ENCODE measurements at places on chromosomes 5 and 9.
A peak's percentile ranks its signal among the peaks of the same experiment; 100 is the strongest.

GRCh38 chr9:37251452-37251851 is 131.1 kb downstream of the ZCCHC7 start:
- no peak for DNase-seq

- DNase-seq = no peak
Measured at GRCh38 chr9:20189871-20190270, 401.0 kb upstream of the SLC24A2 start.

GRCh38 chr5:107518616-107519015 is 152.1 kb downstream of the EFNA5 start:
- peak; percentile 50 for DNase-seq

DNA sequence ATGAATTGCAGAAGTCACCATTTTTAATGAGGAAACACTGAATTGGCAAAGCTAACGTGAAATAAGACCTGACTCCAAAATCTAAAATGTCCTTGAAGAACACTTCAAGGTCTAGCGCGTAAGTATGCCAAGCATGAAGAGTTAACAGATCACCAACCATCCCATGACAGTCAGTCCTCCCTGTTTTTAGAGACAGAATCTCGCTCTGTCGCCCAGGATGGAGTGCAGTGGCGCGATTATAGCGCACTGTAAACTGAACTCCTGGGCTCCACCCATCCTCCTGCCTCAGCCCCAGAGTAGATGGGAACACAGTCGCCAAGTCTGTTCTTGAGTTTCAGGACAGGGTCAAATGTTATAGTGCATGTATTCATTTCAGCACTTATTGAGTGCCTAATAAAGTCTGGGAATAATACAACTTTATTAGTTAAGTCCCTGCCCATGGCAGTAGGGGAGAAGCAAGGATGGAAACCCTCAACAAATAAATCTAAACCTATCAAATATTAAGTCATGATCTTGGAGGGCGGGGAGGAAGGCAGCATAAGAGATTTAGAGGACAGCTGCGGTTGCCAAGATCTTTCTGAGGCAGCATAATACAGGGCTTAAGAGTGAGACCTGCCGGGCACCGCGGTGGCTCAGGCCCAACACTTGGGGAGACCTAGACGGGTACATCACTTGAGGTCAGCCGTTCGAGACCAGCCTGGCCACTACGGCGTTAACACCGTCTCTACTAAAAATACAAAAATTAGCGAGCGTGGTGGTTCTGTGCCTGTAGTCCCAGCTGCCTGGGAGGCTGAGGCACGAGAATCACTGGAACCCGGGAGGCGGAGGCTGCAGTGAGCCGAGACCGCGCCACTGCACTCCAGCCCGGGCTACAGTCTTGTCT is 1.1 kb downstream of the ATPSCKMT start:
- no peak for DNase-seq

DNA sequence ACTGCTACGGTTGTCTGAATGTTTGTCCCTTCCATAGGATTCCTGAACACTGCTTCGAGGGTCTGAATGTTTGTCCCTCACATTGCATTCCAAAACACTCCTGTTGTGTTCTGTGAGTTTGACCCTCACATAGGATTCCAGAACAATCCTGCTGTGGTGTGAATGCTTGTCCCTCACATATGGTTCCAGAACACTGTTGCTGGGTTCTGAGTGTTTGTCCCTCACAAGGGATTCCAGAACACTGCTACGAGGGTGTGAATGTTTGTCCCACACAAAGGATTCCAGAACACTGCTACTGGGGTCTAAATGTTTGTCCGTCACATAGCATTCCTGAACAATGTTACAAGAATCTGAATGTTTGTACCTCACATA is 201.2 kb downstream of the FOXD4L6 start:
- no peak for DNase-seq

- DNase-seq = no peak
Measured at GRCh38 chr5:169098331-169099121, 202.4 kb downstream of the SLIT3 start.

- no peak for DNase-seq
Measured at GRCh38 chr9:88736136-88736637, 201.2 kb downstream of the NXNL2 start.

- no peak for DNase-seq
Measured at GRCh38 chr9:78397045-78397444, 100.1 kb downstream of the PSAT1 start.

DNA sequence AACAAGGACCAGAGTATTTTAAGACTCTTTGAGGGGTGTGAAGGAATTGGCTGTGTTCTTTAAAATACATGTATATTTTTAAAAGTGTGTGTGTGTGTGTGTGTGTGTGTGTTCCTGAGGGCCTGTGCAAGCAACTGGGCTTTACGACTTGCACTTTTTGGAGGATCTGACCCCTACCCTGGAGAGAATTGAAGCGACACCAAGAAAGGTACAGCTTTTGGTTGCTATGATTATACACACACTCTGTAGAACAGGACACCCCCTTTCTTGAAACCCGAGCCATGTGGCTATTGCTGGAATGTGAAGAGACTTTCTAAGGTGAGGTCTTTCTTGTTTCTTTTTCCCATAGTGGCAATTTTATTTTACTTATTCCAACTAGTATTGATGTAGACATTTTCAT is 988 bp downstream of the SHISAL2B start:
- no peak for DNase-seq

DNA sequence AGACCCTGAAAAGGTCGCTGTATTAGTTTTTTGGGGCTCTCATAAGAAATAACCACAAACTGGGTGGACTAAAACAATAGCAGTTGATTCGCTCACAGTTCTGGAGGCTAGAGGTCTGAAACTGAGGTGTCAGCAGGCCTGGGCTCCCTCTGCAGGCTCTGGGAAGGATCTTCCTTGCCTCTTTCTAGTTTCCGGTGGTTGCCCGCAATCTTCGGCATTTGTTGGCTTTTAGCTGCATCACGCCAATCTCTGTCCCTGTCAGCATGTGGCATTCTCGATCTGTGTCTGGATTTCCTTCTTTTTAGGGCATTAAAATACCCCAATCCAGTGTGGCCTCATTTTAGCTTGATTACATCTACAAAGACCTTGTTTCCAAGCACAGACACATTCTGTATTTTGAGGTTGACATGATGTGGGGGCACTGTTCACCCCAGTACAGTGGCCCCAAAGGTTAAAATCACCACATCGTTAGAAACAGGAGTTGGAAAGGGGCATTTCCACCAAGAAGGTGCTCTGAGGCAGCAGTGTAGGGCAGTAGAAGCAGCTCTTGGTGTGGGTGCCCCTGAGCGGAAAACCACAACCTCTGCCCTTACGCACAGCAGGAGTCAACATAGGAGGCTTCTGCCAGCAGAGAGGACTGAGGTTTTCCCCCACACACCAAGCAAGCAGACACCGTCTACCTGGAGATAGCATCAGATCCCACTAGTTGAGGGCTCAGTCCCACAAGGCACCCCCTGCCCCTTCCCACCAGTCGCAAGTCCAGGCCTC is 13.5 kb downstream of the ZNF79 start:
- no peak for DNase-seq

DNA sequence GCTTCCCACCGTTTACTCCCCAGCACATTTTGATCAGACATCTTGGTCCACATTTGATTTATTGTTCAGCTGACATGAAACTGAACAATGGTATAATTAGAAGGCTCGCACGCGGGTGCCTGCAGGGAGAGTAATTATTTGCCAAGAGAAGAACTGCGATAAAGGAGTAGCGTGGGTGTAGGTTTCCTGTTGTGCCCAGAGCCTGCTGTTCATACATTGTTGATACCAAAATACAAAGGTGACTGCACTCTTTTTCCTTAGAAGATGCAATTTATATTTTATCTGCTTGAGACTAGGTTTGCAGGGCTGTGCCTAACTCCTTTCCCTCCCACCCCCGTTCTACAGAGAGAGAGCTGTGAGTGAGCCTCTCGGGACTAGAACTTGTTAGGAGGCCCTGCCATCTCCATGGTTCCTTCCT is 241.8 kb upstream of the MSX2 start:
- DNase-seq = no peak

DNA sequence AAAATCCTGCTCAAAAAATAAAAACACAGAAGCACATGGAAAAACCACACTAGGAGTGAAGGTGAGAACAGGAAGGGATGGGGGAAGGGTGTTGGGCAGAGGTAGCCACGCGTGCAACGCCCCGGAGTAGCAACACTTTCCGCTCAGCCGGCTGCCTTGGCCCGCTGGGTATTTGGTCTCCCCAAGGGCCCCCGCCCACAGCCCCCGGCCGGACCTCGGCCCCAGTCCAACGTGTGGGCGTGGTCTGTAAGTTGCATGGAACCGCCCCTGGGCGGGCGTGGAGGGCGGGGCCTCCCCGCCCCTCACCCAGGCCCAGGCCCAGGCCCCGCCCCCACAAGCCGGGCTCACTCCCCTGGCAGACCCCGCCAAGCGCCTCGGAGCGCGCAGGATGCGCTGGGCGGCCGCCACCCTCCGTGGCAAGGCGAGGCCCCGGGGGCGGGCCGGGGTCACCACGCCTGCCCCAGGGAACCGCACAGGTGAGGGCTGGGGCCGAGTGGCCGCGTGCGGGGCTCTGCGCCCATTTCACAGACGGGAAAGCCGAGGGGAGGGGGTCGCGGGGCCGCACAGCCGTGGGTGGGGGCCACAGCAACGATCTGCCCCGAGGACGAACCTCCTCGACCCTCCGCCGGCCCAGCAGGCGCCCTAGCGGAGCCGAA is at the start of gene SUSD3:
SUSD3 (plus strand) TSS at position 347 of the 656 bp plus-strand sequence; CDS start at position 389, 42 bp downstream.
- no peak for DNase-seq

- peak; percentile 19 for DNase-seq
Measured at GRCh38 chr5:107808671-107809137, 138.0 kb upstream of the EFNA5 start.

- peak; percentile 5 for DNase-seq
Measured at GRCh38 chr5:79396265-79396664, 117.7 kb downstream of the HOMER1 start.

DNA sequence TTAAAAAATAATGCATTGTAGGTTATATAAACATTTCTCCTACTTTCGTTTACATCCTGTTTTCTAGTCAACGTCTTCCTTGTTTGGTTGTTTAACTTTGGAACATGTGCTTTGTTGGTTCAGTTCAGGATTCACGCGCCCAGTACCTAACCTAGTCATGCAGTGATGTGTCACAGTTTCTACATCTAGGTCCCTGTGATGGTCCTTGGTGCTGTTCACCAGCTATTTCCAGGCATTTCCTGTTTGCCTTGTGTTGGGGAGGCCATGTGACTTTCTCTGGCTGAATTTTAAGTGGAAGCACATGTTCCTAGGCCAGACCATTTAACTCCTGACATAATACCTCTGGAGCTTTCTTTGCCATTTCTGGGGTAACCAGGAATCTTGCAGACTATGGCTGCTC is 292.3 kb downstream of the SMARCA2 start:
- DNase-seq = peak; percentile 9

GRCh38 chr9:30775236-30775635 is 1609.2 kb upstream of the ACO1 start:
- no peak for DNase-seq

- DNase-seq = no peak
Measured at GRCh38 chr9:13412331-13412730, 132.8 kb upstream of the MPDZ start.

GRCh38 chr5:163916376-163916775 is 411.0 kb downstream of the MAT2B start:
- peak; percentile 8 for DNase-seq

DNA sequence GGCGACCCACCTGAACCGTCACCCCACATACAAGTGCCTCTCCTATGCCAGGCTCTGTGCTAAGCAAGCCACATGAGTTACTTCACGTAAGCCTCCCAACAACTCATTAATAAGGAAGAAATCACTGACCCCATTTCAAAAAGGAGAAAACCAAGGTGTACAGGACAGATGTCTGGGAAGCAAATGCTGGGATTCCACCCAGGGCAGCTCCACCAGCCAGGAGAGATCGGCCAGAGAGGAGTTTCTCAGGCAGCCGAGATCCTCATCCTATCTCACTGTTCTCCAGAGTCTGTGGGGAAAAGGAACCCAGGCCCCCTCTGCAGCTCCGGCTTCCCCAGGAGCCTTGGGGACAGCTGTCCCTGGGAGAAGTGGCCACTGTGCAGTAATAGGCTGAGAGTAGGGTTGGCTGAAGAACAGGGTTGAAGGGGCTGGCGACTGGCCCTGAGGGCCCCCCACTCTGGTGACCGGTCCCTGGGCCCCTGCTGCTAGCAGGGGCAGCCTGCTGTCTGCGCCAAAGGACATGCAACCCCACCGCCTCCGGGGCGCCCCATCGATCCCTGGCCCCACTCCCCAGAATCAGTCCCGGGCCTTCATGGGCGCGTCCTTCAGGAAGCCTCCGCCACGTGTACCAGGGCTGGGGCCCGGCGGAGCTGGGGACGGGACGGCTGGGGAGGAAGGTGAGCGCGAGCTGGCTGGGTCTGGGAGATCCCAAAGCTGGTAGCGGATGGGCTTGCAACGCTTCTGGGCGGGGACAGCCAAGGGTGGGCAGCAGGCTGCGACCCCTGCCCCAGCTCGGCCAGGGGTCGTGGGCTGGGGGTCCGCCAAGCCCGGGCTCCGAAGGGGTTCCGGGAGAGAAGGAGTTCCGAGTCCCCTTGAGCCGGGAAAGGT is 44.1 kb upstream of the STXBP1 start:
- DNase-seq = no peak

DNA sequence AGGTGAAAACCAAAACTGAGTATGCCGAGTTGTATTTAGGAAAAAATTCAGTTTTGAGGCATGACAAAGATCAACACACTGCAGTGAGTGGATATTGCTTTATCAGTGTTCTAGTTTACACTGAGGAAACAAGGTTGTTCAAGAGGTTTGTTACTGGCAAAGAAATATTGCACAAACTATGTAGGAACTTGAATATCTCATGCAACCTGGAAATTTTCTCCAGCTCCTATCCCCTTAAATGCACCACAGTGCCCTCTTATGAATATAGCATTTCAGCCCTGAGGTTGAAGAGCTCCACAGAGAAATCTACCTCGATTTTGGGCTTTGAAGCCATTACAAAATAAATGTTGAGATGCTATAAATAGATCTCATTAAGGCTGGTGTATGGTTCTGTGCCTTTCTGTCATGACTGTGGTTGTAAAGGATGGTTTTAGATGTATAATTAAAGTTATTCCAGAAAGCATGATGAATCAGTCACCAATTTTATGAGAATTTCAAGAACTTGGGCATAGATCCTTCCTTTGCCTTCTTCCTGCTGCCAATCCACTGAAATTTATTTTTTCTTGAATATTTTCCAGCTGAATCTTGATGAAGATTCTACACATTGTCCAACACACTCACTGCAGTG is 159.3 kb downstream of the SPATA31D1 start:
- DNase-seq = no peak

All from astrocyte of the spinal cord (primary cell).